ENCODE measurements at places on chromosomes 6 and 20.

- peak; percentile 8 for DNase-seq
Measured at GRCh38 chr6:142331075-142331551, 29.3 kb downstream of the ADGRG6 start.

- DNase-seq, result no peak
Measured at GRCh38 chr6:87803791-87804190, 101.8 kb upstream of the AKIRIN2 start.

- DNase-seq, result no peak
Measured at GRCh38 chr20:42026599-42026998, 408.4 kb upstream of the CHD6 start.

DNA sequence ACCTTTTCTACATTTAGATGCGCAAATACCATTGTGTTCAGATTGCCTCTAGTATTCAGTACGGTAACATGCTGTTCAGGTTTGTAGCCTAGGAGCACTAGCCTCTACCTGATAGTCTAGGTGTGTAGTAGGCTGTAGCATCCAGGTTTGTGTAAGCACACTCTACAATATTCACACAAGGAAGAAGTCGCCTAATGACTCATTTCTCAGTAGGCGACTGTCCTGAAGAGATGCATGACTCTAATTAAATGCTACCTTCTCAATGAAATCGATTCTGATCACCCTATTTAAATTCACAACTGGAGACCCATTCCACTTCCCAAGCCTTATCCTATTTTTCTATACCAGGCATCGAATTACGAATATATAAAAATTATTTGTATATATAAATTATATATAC is 1.3 kb downstream of the MCUR1 start:
- DNase-seq, result no peak

DNA sequence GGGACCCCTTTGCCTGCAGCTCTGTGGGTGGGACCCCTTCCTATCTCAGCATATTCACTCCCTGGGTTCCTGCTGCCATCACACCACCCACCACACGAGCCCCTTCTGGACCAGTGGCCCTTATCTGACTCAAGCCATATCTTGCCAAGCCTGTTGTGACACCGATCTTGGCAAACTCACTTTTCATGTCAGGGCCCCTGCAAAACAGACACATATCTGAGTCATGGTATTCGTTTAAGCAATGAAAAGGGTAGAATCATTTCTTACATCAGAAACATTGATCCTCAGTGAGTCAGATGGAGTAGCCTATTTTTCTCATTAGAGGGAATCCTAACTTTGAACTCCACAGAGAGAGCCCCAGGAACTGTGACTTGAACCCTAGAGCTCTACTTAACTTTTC is 10.6 kb downstream of the RAET1E start:
- DNase-seq, result no peak

DNA sequence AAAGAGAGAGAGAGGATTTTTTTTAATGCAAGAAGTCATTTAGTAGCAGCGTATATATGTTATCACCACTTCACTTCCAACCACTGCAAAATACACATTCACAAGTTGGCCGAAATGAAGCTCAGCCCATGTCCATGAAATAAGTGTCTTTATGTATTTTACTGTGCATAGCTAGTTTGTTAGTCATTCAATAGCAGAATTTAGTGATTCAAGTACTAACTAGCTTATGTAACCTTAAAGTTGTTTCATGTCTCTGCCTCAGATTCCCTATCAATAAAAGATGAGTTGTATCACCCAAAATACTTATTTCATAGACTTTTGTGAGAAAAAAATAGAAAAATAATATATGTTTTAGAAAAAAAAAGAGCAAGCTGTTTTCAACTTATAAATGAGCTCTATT is 153.7 kb upstream of the PRDM1 start:
- no peak for DNase-seq

All from stimulated activated CD8-positive, alpha-beta memory T cell treated with anti-CD3 and anti-CD28 coated beads, Interleukin-7, amount 100 ng/mL, for 4 hours (primary cell).